ENCODE measurements at places on chromosomes 5 and 9. TPM values are rescaled to one million over a fixed set of nuclear protein-coding genes. Genes with fewer than 3 reads are reported as not detected.

DNA sequence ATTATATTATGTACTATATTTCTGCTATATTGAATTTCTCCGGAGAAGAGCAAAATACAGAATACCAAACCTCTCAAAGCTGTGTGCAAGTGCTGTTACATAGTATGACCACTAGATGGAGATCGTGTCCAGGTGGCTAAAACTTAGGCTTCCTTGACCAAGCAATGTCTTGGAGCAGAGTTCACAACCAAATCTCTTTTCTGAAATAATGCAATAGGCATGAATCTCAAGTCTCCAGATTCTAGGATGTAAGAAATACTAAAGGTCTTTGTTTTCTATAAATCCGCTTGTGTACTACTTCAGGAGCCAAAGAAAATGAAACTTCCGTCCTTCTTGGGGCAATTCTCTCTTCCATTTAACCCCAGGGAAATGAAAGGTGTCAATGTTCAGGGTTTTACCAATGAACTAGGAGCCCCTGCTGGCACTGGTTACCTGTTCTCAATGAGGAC lies 181.5 kb upstream of the RAI14 start:
- no peaks in the 10 kb centered on the region for H3K4me1 ChIP-seq
- no peak for DNase-seq
- no peaks in the 10 kb centered on the region for H3K36me3 ChIP-seq
- no peak overlapping the region for H3K4me3 ChIP-seq

- H3K36me3 ChIP-seq, result no peaks in the 10 kb centered on the region
- no peaks in the 10 kb centered on the region for H3K27me3 ChIP-seq
- no peak overlapping the region for H3K27ac ChIP-seq
- no peaks in the 10 kb centered on the region for H3K4me1 ChIP-seq
- no peak overlapping the region for H3K4me3 ChIP-seq
Measured at GRCh38 chr5:109944461-109944860, 254.7 kb downstream of the MAN2A1 start.

- no peaks in the 10 kb centered on the region for H3K27me3 ChIP-seq
- no peak overlapping the region for H3K4me3 ChIP-seq
- H3K27ac ChIP-seq, result no peak overlapping the region
Measured at GRCh38 chr5:124655921-124656511, 90.4 kb downstream of the ZNF608 start.

- H3K4me1 ChIP-seq, result no peaks in the 10 kb centered on the region
- no peak for DNase-seq
- H3K4me3 ChIP-seq, result no peak overlapping the region
- H3K36me3 ChIP-seq, result no peaks in the 10 kb centered on the region
Measured at GRCh38 chr9:134215420-134215698, 51.0 kb upstream of the RNU6ATAC start.

The HAVCR2 gene
- 4.6 TPM for total RNA-seq

The ENTPD8 gene
- total RNA-seq, result not detected

The ZNF354C gene
- 8.4 TPM for total RNA-seq
